ENCODE measurements at places on chromosomes 1 and 21.

- no peak for ATAC-seq
Measured at GRCh38 chr1:226390681-226391080, 17.2 kb downstream of the PARP1 start.

DNA sequence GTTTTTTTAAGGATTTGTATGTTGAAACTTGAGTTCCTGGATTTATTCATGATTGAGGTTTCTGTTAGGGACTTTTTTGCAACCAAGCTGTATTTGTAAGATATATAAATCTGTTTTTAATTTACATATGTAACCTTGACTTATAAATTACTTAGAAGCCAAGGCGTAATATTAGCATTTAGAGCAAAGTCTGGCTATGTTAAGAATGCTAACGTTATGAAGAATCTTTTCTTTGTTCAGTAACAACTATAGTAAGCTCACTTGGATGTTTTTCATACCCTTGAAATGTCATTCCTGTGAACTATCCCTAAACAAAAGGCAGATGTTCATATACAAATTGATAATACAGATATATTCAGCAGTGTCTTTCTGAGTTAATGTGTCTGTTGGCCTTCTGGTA is 155.3 kb downstream of the MAGI3 start:
- no peak for ATAC-seq

DNA sequence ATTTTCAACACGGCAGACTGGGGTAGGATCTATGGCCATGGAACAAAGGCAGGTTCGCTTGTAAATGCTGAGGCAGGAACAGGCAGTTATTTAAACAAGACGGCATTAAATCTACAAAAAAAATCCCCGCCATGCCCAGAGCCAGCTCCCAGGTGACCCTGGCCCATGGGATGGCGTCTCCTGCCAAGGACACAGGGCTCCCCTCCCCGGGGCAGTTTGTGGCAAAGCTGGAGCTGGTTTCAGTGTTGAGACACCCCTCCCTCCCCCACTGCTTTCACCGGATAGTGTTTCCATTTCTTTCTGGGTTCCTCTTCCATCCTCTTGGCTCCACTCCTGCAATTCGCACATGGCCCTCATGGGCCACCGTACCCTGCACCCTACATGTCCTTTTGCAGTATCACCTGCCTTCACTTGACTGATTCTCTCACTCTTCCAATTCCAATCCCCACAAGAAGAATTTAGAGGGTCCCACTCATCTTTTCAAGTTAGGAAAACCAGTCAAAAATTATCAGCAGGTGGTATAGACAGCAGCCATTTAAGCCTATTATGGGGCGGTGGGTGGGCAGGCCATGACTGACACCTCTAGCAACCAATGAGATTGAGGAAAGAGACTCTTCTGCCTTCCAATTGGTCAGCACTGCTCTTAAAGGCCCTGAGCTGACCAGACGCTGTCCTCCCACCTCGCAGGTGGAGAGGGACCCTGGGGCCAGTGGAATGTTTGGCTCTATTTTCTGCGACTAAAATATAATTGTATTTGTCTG is 52.0 kb downstream of the OLIG1 start:
- no peak for ATAC-seq

DNA sequence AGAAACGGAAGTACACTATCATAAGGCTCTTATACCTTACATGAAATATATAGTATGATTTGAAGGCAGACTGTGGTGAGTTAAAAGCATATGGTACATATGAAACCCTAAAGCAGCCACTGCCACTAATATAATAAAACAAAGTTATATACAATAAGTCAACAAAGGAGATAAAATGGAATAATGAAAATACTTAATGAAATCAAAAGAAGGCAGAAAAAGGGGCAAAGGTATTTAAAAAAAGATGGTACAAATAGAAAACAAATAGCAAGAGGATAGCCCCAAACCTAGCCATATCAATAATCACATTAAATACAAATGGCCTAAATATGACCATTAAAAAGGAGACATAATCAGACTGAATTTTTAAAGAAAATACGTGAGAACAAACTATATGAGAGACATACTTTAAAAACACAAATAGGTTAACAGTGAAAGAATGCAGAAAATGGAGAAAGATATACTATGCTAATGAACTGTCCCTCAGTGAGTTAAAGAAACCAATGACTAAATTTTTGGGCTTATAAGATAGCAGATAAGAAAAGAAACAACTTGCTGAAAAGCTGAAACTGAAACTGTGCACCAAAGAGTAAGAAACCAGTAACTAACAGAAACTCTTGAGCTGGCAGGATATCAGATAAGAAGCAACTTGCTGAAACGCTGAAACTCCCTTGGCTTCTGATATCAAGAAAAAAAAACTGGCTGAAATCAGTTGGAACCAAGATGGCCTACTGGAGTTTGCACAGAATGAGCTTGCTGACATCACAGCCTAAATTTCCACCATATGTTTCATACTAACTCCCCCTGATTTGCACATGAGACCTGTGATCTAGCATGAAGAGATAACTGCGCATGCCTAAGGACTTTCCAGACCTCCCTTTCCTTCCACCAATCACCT is 44.3 kb upstream of the IL10 start:
- ATAC-seq: peak; percentile 89

DNA sequence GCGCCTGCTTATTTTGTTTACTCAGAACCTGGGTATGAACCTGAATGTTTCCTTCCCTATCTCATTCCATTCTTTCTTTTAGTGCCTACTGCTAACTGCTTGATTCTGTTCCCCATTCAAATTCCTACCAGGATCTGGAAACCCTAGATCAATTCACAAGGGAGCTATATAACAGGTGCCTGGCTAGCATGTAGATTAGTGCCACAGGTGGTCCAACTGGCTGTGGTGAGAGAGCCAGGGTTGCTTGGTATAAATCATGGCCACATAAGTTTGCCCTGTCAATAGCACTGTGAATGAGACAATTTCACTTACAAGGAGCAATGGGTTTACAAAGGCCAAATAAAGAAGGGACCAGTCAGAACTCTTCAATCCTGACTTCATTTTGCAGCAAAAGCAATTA is 6.6 kb upstream of the PRPF38B start:
- no peak for ATAC-seq

DNA sequence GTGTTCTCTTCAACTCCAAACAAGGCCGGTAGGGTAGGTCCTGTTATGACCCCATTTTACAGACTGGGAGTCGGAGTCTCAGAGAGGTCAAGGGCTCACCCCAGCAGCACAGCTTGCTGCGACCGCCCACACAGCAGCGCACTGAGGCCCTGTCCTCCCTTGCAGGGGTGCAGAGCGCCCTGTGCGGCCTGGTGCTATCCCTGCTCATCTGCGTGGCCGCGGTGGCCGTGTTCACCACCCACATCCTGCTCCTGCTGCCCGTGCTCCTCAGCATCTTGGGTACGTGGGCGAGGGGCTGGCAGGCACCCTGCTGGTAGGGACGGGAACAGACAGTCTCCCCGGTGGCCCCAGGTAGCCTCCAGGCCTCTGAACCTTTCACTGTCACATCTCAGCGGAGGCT is 55.9 kb downstream of the DISP3 start:
- no peak for ATAC-seq

- ATAC-seq: no peak
Measured at GRCh38 chr1:75310067-75310466, 175.9 kb downstream of the LHX8 start.

DNA sequence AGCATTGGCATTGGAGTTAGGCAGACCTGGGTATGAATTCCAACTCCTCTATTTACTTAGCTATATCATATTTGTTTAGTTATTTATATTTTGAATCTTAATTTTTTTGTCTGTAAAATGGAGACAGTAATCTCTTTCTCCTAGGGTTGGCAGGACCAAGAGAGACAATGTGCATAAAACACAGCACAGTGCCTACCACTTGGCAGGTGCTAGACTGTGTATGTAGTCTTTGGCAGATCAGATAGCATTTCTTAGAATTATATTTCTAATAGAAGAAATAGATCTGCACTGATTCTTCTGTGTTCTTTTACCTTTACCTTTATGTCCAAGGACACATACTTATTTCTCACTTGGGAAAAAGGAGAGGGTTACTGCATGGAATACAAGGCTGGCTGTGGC is 177.2 kb downstream of the GIPC2 start:
- no peak for ATAC-seq

GRCh38 chr1:165067829-165068228 is 288.7 kb downstream of the LMX1A start:
- no peak for ATAC-seq

DNA sequence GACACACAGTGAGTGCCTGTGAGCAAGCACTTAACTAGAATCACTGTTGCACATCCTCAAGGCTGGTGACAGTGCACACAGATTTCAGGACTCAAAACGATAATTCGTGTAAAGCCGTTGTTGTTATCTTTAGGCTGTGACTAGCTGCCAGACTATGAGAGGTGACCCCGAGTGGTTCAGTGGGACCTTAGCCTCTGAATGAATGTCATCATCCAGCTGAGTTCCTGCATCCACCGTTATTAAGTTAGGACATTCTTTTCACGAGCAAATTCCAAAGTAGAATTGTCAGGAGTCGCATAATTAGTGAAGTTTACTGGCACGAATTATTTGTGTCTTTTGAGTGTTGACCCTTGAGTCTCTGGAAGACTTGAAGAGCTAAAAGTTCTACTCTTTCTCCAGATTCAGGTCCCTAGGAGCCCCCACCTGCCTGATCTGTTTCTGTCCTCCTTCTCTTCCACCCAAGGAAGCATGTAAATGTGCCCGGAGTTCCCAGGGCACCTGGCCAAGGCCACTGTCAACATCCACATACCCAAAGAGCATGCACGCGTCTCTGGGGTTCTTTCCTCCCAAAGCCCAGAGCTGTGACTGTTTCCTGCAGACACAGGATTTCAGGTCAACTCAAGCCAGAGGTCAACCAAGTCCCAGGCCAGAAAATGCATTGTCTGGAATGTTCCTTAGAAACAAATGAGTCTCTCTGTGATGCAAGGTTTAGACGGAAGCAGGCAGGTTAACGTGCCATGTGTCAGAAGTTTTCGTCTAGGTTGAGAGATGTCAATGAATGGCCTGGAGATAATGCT is 207.2 kb downstream of the TOMM20 start:
- ATAC-seq: no peak

DNA sequence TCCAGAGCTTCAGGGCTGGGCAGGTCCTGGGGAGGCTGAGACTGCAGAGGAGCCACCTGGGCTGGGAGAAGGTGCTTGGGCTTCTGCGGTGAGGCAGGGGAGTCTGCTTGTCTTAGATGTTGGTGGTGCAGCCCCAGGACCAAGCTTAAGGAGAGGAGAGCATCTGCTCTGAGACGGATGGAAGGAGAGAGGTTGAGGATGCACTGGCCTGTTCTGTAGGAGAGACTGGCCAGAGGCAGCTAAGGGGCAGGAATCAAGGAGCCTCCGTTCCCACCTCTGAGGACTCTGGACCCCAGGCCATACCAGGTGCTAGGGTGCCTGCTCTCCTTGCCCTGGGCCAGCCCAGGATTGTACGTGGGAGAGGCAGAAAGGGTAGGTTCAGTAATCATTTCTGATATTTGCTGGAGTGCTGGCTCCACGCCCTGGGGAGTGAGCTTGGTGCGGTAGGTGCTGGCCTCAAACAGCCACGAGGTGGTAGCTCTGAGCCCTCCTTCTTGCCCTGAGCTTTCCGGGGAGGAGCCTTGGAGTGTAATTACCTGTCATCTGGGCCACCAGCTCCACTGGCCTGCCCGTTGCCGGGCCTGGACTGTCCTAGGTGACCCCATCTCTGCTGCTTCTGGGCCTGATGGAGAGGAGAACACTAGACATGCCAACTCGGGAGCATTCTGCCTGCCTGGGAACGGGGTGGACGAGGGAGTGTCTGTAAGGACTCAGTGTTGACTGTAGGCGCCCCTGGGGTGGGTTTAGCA is 9.3 kb downstream of the MYBPH start:
- ATAC-seq: peak; percentile 20

DNA sequence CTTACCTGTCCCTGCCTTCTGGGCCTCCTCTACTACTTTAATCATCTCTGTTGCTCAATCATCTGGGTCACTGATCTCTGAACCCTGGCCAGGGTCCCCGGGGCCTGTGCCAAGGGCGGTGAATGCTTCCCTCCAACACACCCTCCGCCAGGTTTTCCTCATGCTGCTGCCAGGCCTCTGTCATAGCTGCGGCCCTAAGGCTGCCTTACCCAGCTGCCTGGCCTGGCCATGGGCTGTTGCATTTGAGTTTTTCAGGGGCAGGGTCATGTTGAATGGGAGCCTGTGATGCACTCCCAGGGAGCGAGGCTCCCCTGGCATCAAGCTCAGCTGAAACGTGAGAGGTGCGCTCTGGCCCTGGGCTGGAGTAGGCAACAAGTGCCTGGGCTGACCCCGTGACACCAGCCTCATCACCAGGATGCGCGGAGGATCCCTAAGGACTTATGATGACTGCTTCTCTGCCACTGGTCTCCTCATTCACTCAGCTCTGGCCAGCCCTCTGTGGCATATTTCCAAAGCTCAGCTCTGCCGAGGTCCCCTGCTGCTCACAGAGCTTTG is 7.6 kb downstream of the EDN2 start:
- ATAC-seq: peak; percentile 13

DNA sequence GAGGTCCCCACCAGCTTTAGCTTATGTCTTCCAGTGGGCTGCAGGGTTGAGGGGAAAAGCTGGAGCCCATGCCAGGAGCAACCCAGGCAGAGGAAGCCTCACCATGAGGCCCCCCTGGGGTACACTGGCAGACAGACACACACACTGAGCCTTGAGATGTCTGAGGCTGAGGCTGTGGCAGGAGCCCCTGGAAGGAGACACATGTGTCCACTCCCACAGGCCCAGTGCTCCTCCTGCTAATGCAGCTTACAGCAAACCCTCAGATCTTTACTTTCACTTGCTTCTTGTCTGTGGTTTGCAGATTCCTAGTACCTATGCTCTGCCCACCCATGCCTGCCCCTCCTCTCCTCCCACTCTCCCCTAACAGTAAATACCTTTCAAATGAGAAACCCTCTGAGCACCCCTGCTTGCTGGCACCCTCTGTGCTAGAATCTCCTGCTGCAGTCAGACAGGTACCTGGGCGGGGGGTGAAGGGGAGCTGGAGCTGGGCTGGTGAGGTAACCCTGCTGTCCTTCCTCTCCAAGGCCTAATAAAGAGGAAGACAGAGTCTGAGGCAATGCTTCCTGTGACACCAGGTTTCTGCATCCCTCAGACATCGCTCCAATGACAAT is 63.4 kb upstream of the NEK2 start:
- ATAC-seq: peak; percentile 53

- ATAC-seq: no peak
Measured at GRCh38 chr1:199808110-199808870, 219.2 kb upstream of the NR5A2 start.

DNA sequence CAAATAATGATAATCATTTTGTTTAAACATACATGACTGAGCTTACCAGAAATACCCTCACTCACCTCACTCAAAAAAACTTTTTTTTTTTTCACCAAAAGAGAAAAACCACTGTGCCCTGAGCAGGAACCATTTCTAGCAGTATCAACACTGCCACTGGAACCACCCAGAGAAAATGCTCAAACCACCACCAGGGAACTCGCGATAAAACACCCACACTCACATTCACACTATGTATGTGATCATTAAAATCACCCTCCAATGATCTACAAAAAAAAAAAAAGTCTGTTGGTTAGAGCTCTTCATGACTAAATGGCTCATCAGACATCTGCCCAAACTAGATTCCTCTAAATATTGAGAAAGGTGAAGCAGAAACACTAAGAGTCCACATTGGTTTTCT is 11.5 kb downstream of the TIAM1 start:
- ATAC-seq: peak; percentile 38
